GM20000 (cell line): ENCODE measurements at places on chromosomes 7 and 10.

DNA sequence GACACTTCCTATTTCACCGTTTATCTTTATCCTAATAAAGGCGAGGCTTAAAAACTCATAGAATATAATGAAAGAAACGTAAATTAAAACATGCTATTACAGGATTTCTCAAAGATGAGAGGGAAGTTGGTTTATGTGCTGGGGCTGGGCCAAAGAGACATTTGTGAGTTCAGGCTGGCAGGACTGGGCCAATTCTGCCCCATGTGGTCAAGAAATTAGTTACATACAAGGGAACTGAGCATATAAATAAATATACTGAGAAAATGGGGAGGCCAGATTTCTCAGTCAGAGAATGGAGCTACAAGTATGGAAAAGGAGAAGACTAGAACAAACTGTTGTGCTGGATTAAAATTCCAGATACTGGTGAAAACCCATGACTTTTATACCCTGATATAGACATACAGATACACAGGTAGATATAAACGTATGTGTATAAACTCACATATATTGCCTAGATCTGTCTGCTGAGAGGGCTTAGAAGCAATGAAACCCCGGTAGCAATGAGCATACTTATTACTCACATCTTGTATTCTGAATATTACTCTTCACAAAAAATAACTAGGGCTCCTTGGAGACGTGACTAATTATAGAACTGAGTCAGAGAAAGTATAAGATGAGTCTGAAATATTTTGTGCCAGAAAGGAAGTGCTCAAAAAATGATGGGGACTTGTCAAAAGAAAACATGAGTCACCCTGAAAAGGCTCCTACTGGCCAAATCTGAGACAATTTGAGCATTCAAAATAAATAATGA, 155.7 kb upstream of the FGFR2 start:
- DNase-seq: peak; percentile 38

DNA sequence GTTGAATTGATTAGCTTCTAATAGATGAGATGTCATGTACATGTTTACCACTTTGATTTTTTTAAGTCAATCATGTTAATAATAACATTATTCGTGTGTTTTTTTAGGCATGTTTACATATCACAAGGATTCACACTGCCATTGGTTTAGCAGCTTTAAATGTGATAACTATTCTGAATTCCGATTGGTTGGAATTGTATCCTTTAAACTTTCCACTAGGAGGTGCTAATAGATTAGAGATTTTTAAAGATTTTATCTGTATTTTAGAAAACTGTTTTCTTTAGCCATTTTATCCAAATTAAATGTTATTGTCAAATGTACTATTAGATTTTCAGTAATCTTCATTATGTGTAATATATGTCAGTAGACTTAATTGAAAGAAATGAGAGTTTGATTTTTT, 83.2 kb downstream of the HECTD2 start:
- DNase-seq: peak; percentile 17

DNA sequence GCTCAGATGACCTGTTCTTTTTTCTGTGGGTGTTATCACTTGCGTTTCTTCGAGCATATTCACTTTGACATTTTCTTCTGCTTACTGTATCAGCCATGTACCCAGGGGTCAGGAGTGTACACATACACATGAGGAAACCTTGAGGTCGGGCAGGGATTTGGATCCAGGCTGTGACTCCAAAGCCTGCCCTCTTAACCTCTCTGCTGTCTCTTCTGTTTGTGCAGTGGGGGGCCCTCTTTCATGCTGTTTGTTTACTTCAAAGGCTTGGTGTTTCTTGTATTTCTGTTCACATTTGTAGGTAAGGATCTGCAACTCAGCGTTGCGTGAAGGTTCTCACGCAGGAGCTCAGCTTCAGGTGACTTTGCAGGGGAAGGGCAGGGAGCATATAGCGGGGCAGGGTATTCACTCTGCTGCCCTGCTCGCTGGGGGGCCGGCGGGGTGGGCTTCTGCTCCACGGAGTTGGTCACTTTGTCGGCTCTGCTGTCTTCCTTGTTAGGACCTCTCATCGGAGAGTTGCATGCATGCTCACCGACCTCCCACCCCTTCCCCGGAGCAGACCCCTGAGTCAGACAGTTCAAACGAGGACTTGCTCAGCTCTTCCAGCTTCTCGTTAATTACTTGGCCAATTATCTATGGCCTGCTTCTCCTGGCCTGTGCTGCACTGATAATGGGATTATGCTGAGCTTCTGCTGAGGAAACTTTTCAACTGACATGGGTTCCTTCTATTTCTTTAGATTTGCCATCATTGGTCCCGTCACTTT, 77.5 kb downstream of the SDK1 start:
- DNase-seq: no peak

GRCh38 chr10:124864421-124865193, 63.0 kb downstream of the ABRAXAS2 start:
- no peak for DNase-seq

GRCh38 chr10:28691187-28691694, 13.9 kb downstream of the BAMBI start:
- no peak for DNase-seq

GRCh38 chr7:138745189-138745588, 44.0 kb upstream of the SVOPL start:
- no peak for DNase-seq

GRCh38 chr10:95650232-95650631, 6.3 kb downstream of the ALDH18A1 start:
- no peak for DNase-seq

- DNase-seq: no peak
Measured at GRCh38 chr10:102611514-102612087, 32.7 kb upstream of the TRIM8 start.
